ENCODE measurements at places on chromosomes 6 and 20. TPM values are rescaled to one million over a fixed set of nuclear protein-coding genes. Genes with fewer than 3 reads are reported as not detected.
A peak's percentile ranks its signal among the peaks of the same experiment; 100 is the strongest.

DNA sequence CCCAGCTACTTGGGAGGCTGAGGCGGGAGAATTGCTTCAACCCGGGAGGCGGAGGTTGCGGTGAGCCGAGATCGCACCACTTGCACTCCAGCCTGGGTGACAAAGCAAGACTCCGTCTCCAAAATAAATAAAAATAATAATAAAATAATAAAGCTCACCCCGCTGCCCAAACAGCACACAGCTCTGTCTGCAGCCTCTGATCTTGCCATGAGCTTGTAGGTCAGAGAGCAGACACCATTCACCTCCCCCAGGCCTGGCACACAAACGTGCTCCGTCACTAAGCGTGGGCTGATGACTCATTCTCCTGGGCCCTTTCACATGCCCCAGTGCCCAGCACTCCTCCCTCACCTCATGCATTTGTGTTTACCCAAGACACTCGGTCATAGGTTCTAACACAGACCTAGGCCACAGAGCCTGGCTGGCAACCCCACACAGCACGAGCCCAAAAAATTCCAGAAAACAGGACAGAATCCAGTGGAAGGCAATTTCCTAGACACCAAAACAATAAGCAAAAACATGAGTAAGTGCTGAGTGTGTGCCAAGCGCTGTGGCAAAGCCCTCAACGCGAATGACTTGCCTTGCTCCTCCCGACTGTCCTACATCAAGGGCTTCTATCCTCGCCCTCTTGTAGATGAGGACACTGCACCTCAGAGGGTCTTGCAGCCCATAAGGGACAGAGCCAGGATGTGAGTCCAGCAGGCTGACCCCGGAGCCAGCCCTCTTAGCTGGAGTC, 18.0 kb downstream of the ATP9A start:
- DNase-seq: peak; percentile 88

DNA sequence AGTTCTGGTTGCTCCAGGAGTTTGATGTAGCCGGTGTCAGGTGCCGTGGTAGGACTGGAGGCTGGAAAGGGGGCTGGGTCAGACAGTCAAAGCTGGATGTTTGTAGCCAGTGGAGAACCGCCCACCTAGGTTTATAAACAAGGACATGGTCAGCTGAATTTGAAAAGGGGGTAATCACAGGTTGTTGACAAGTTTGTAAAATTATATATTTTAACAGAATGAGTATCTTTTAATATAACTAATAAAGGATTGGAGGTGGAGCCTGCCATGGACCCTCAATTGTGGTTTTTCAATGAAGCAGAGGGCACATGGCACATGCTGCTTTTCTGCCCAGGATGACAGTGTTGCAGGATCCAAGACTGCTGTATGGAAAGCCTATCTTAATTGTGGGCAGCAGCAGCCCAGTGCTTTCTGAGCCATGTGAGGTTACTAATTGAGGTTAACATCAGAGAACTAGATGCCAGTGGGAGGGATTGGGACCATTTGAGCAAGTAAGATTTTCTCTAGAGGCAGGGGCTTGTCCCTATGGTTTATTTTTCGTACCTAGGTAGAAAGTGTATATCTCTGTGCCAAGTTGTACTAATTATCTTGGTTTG, 9.7 kb downstream of the HECA start:
- no peak for DNase-seq

DNA sequence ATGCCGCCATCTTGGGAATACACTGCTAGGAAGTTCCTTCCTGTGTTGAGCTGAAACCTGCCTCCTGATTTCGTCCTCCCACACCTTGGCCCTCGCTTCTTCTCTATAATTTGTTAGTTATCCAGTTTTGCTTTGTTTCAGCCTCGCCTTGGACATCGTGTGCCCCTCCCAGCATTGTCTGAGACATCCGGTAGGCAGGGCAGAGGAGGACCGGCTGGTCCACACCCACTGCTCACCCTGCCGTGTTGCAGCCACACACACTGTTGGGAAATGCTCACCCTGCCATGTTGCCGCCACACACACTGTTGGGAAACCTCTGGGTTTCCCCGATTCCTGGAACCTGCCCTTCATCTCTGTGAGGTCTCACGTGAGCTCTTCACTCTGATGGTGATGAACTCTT, 105.1 kb downstream of the CDH4 start:
- no peak for DNase-seq

DNA sequence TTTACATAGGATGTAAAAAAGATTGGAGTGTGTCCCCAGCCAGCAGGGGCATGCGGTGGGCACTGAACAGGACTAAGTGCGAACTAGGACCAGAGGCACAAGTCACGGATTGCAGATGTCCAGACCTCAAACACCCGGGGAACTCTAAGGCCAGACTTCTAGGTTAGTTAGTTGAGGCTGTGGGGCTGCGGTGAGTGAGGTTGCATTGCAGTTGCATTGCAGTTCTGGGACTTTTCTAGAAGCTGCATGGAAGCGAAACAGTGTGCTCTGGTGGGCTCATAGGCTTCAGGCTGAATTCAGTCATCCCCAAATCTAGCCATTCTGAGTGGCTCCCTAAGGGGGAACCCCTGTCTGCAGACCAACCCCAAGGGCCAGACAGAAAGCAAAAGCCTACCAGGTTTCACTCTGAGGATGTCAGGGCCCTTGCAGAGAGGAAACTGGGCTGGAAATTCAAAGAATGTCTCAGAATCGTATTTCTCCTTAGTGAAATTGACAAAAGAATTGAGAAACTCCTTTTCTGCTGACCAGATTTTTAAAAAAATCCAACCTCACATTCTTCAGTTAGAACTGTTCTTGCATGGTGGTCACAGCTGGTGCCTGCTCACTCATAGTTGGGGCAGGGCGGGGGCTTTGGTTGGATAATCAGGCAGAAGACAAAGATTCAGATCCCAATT, 182.8 kb downstream of the ZDHHC14 start:
- DNase-seq: no peak

GRCh38 chr6:34202329-34203201, 34.1 kb upstream of the HMGA1 start:
- DNase-seq: no peak

GRCh38 chr6:119330520-119331113, 18.9 kb downstream of the MAN1A1 start:
- no peak for DNase-seq

GRCh38 chr20:61477451-61477861, 225.4 kb downstream of the CDH4 start:
- DNase-seq: no peak

The SLC22A16 gene
- not detected for total RNA-seq

The SERPINB6 gene
- total RNA-seq: 147 TPM

The PABPC1L gene
- total RNA-seq: 105 TPM

Data from body of pancreas (tissue), 4 donors.